Colonic mucosa (tissue), 4 donors: ENCODE measurements at places on chromosomes 5 and 9. TPM values are rescaled to one million over a fixed set of nuclear protein-coding genes. Genes with fewer than 3 reads are reported as not detected.

The WNT8A gene
- not detected for total RNA-seq

The GHR gene
- 2.4 TPM for total RNA-seq

The MAMDC2 gene
- total RNA-seq: 2.3 TPM

The ADRB2 gene
- total RNA-seq: 1.2 TPM

The TXNDC8 gene
- not detected for total RNA-seq

The OR1J2 gene
- not detected for total RNA-seq

The CDC20B gene
- total RNA-seq: not detected

GRCh38 chr5:108749128-108749861 is 1.6 kb downstream of the FER start:
- DNase-seq: peak; percentile 29

- DNase-seq: no peak
Measured at GRCh38 chr9:33619666-33620404, 95.8 kb downstream of the ANKRD18B start.

DNA sequence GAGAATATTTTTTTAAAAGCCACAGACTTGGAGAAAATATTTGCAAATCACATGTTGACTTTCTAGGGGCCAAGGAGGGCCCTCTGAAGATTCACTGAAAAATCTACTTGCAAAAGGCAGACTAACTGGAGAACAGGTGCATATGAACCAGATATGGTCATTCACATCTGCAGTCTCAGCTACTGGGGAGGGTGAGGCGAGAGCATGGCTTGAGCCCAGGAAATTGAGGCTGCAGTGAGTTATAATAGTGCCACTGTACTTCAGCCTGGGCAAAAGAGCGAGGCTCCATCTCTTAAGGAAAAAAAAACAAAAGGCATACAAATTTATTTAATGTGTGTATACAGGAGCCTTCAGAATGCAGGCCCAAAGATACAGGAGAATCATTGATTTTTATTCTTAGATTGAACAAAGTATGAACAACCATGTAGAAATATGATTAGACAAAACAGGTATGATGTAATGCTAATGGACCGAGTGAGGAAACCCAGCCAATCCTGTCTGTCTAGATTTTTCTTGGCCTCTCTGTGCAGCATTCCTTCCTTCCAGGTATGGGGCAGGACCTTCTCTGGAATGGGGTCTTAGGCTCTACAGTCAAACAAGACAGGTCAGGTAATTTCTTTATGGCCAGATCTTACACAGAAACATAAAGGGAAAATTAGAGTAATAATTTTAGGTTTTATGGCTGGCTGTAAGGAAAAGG is 15.3 kb upstream of the SLC27A6 start:
- no peak for DNase-seq

DNA sequence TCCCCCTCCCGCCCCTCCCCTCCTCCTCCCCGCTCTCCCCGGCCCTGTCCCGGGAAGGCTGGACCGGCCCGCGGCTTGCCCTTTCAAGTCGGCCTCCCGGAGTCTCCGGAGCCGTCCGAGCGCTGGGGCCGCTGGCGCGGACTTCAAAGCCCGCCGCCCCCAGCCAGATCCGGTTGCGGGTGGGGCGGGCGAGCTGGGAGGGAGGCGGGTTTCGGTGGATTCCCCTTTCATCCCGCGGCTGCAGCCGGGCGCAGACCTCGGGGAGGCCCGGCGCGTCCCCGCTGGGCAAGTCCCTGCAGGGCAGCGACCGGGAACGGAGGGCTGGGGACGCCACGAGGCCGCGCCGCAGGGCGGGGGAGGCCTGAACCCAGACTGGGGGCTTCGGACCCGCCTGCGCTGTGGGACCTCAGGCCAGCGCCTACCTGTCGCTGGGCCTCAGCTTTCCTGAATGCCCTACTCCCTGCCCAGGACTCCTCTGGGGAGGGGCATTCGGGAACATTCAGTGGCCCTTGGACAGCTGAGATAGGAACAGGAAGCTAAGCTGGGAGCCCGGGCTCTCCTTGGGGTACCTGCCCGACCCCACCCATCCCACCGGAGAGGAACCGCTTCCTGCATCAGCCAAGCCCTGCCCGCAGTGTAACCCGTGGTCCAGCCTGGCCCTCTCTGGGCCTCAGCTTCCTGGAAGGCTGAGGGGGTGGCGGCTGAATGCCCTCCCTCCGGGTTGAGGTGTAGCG is 23.4 kb downstream of the C9orf50 start:
- DNase-seq: peak; percentile 77

GRCh38 chr9:34662526-34663302 is at the start of gene CCL27:
Gene CCL27, minus strand, starts transcription at chr9:34662657. Its CDS starts 24 bp downstream, at chr9:34662633.
- DNase-seq: no peak
